AG10803 (cell line): ENCODE measurements at places on chromosomes 2 and 18.

DNA sequence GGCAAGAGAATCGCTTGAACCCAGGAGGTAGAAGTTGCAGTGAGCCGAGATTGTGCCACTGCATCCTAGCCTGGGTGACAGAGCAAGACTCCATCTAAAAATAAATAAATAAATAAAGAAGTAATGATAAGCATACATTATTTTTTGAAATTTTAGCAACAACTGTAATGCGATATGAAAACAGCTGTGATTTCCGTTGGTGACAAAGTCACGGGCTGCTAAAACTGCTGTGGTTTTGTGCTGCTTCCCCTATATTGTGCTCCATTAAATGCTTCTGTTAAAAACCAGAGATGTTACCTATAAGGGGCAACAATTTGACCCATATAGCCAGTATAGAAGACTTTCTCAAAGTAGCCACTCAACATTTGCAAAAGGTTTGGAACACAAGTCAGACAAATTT is 8.3 kb downstream of the TRIM54 start:
- DNase-seq = no peak

- peak; percentile 31 for DNase-seq
Measured at GRCh38 chr2:237590272-237591140, at the start of gene RAB17. Gene RAB17, minus strand, starts transcription at chr2:237590734. Its CDS starts 4,580 bp downstream, at chr2:237586154.

GRCh38 chr2:45353879-45354278 is 257.2 kb downstream of the SRBD1 start:
- DNase-seq = peak; percentile 91

DNA sequence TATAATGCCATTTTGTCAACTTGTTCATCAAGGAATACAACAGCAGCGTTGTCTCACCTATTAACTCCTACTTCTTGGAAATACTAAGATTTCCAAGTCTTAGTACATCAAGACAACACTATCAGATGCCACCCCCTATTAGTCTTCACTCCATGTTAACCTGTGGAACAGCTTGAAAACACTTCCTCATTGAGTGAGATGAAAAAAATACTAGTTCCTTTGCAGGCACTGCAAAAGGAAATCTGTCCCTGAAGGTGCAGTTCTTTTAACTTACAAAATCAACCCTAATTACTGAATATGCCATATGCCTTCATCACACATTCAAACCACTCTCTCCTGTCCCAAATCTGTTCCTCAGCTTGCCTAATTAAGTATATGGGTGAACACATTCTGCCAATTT is 4.0 kb downstream of the CWC22 start:
- DNase-seq = no peak

- DNase-seq = no peak
Measured at GRCh38 chr2:216950547-216950946, 90.7 kb upstream of the TNP1 start.

DNA sequence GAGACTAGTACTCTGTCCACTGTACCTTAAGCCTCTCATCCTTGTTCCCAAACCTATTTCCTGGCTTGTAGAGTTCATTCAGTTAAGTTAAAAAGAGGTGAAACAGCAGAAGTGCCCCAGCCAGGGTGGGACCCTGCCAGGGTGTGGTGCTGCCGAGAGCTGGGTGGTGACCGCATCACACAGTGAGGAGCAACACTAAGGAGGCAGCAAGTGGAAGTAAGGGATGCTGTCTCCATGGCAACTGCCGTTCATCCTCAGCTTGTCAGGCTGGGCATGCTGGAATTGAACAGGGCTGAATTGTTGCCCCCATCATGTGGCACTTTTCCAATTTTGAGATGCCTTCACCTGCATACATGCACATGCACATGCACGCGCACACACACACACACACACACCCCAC is 77.0 kb downstream of the VSNL1 start:
- no peak for DNase-seq

- no peak for DNase-seq
Measured at GRCh38 chr2:224405841-224406370, 4.0 kb upstream of the FAM124B start.

GRCh38 chr18:70160073-70160678 is 45.3 kb downstream of the RTTN start:
- DNase-seq = no peak

DNA sequence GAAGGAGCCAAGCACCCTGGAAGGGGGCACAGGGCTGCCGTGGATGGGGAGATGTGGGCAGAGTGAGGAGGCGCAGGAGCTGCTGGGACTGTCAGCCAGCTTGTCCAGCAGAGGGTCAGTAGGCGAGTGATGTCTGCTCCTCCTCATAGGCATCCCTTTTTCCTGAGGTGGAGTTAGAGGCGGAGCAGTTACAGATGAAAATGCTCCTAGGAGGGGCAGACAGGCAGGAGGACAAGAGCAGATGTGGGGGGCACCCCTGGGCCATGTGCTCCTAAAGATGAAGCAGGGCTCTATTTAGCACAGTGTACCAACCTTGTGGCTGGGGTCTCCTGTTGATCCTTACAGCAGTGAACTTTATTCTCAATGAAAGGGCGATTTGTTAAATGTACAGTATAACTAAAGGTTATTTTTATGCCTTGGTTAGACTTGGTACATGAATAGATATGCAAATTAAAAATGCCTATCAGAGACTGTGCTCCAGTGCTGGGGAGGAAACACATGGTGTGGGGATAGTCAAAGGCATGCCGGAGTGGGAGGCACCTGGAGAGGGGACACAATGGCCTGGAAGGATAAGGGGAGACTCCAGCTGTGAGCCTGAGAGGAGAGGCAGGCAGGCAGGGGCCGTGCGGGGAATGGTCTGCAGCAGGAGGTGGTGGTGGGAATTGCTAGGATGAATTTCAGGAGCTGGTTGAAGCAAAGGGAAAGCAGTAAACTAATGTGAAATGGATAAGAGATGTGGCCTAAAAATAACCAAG is 175.3 kb downstream of the CLIP4 start:
- DNase-seq = no peak

GRCh38 chr2:47562548-47562947 is 159.6 kb downstream of the MSH2 start:
- no peak for DNase-seq

DNA sequence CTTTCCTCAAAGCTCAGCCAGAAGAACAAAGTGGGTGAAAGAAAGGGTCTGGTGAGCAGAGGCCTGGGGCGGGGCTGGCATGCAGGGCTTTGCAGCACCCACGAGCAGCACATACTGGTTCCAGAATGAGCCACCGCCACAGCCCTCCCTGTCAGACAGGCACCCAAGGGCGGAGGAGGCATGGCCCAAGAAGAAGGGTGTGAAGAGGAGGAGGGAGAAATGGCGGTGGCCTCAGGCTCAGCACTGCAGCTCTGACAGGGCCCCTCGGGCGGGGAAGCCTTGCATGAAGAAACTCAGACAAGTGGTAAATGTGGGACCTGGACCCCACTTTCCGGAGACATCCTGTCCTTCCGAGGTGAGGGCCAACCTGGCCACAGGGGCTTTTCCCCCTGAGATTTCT is 15.7 kb downstream of the FAM228A start:
- no peak for DNase-seq

DNA sequence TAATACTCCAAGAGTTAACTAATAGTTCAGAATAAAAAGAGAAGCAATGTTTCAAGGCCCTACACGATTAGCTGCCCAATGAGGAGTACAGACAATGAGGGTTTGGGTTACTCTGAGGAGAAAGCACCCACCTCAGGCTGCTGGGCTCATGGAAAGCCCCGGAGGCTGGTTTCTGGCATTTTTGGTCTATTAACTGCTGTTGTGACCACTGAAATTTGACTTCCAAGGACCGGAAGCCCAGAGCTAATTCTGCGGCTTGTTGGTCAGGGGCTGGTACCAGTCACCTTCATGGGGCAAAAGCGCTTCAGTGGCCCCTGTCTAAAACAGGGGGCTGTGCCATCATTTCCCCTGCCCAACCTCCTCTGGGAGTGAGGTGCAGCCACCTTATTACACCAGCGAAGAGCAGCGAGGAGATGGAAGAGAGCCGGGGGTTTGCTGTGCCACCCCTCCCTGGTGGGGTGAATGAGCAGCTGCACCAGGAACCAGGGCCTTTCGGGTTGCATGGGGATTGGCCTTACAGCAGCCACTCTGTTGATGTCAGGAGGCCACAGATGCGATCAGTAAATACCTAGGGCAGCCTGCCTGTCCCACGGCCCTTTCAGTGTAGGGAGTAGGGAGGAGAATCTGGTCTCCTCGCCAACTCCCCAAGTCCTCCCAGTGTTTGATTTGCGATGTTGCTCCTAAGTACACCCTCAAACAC is 131.3 kb downstream of the CELF4 start:
- no peak for DNase-seq

DNA sequence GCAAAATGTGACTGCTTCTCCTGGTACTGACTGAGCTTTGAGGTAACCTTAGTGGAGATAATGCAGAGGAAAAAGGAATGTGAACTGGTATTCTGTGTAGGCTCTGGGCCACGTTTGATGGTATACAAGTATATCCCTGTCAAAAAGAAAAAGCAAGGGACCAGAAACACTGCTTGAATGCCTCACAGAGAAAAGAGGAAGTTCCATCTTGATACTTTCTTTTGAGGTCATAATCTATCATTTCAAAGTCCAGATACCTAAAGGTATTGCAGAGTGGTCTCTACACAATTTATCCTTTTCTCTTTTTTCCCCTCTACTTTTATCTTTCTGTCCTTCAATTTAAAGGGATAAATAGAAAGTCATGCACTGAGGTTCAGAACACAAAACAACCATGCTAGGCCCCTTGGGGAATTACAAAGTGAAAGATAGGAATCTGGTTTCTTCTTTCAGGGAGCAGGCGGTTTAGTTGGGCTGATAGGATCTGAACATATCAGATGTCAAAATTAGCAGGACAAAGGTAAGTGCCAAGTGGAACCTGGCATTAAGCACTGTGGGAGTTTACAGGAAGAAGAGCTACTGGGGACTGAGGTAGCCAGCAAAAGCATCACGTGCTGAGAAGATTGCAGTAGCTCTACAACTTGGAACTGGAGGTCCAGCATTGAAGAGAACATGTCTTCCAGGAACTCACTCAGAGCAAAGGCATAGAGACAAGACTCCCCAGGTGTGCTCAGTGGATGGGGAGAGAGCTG is 121.2 kb downstream of the LYPD6 start:
- no peak for DNase-seq

DNA sequence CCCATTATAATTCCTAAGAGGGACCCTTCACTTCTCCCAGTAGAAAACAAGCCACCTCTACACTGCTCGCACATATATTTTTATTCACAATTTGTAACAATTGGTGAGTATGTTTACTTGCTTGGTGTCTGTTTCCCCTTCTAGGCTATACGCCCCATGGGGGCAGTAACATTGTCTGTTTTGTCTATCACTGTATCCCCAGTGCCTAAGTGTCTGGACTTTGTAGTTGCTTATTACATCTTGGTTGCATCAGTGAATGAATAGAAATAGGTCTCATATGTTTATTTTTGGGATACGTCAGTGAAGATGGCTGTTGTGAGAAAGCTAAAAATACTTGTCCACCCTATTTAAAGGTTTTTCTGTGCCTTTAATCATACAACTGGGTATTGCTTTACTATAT is 87.4 kb upstream of the ITGB6 start:
- no peak for DNase-seq

- no peak for DNase-seq
Measured at GRCh38 chr18:68800075-68800474, 2.2 kb downstream of the CCDC102B start.

GRCh38 chr2:152165780-152166179 is 9.8 kb downstream of the STAM2 start:
- no peak for DNase-seq

- no peak for DNase-seq
Measured at GRCh38 chr2:230812033-230812432, 52.7 kb upstream of the ITM2C start.

- no peak for DNase-seq
Measured at GRCh38 chr2:13240789-13241487, 524.2 kb downstream of the TRIB2 start.

DNA sequence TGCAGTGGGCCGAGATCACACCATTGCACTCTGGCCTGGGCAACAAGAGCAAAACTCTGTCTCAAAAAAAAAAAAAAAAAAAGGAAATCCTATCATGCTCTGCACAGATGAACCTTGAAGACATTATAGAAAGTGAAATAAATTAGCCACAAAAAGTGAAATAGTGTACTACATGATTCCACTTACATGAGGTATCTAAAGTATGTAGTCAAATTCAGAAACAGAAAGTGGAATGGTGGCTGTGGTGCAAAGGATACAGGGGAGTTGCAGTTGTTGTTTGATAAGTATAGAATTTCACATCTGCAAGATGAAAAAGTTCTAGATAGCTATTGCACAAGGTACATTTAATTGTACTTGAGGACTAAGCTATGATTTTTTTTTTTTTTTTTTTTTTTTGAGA is 5.2 kb downstream of the ZRANB3 start:
- no peak for DNase-seq

DNA sequence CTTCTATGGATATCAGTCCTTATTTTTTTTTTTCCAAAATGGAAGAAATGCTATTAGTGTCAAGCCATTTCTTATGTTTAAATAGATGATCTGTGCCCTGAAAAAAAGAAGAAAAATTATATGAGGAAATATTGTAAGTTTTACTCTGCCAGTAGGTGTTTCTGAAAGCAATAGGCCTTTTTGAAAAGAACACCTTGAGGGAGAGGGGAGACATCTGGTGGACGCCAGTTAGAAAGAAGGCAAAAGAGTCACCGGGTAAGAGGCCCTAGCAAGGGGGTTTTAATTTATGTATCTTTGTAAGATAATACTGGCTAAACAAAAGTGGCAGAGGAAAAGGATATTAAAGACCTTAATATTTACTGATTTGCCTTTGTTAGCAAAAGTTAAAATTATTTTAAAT is 56.1 kb downstream of the DYNAP start:
- DNase-seq = no peak

DNA sequence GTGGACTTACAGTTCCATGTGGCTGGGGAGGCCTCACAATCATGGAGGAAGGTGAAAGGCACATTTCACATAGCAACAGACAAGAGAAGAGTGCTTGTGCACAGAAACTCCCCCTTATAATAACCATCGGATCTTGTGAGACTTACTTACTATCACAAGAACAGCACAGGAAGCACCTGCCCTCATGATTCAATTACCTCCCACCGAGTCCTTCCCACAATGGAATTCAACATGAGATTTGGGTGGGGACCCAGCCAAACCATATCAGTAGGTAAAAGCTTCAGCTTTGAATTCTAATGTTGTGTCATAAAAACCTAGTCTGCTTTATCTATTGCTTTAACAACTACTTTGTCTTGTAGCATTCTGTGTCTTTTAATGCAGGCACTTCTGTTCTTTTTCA is 140.4 kb upstream of the PIK3C3 start:
- no peak for DNase-seq

DNA sequence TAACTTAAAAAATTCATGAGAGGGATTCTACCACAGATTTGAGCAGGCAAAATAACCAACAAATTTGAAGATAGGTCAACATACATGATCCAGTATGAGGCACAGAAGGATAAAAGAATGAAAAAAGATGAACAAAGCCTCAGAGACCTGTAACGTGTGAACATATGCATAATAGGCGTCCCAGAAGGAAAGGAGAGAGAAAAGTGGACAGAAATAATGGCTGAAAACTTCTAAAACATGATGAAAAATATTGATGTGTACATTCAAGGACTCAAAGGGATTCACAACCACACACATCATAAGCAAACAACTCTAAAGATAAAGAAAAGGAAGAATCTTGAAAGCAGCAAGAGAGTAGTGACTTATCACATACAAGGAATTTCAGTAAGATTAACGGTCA is 100.1 kb upstream of the PARD3B start:
- no peak for DNase-seq

- peak; percentile 77 for DNase-seq
Measured at GRCh38 chr2:216596980-216597509, 36.2 kb upstream of the IGFBP2 start.

- DNase-seq = no peak
Measured at GRCh38 chr2:138997346-138997745, 217.2 kb upstream of the NXPH2 start.

GRCh38 chr2:54479424-54479823 is 23.3 kb downstream of the SPTBN1 start:
- peak; percentile 57 for DNase-seq

- DNase-seq = no peak
Measured at GRCh38 chr2:130981667-130982066, 111.6 kb downstream of the FAM168B start.
